Omental fat pad (tissue), 4 donors: ENCODE measurements at places on chromosomes 3 and 15. TPM values are rescaled to one million over a fixed set of nuclear protein-coding genes. Genes with fewer than 3 reads are reported as not detected.

The STAC gene
- 0.28 TPM for total RNA-seq

DNA sequence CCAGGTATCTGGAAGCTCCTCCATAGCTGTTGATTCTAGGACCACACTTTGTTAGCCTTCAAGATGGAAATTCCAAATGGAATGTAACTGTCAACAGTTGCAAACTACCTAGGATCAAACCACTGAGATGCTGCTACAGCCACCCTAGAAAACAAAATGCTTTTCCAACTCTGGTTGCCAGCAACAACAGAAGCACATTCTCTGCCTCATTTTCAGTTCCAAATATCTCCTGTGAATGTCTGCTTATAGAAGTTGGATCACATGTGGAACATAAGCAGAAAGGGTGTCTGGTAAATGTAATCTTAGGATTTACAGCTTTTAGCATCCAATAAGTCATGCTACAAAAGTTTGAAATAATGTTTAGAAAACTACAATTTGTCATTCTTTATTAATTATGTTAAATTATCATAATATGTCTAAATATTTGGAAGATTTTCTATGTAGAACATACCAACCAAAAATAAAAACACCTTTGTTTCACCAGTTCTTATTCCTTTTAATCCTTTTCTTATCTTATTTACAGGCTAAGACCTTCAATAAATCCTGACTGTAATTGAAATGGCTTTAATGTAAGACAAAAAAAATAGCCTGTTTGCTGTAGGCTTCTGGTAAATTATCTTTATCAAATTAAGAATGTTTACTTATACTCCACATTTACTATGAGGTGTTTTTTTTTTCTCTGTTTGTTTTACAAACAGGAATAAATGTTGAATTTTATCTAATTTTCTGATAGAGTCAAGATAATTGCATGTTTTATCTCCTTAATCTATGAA lies 687.1 kb downstream of the IGSF11 start:
- no peak for DNase-seq

GRCh38 chr3:161913786-161914389 lies 417.3 kb downstream of the OTOL1 start:
- no peak for DNase-seq

GRCh38 chr3:189824629-189825312 lies 193.6 kb downstream of the TP63 start:
- no peak for DNase-seq

DNA sequence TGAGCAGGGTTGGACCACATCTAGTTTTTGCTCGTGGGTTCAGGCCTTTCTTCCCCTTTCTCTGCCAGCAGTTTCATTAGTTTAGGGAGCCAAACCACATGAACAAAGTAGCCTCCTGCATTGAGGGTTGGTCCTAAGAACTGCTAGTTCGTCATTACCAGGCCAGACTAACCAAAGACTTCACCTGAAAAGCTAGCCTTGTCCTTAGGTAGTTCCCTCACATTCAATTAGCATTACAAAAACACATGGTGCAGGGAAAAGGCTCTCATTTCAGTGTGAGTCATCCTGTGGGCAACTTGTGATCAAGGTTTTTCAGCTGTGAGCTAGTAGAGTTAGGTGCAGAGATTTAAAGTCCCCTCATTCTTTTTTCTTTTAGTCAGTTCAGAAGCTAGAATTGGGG lies 279.3 kb upstream of the CTNNB1 start:
- DNase-seq = no peak

DNA sequence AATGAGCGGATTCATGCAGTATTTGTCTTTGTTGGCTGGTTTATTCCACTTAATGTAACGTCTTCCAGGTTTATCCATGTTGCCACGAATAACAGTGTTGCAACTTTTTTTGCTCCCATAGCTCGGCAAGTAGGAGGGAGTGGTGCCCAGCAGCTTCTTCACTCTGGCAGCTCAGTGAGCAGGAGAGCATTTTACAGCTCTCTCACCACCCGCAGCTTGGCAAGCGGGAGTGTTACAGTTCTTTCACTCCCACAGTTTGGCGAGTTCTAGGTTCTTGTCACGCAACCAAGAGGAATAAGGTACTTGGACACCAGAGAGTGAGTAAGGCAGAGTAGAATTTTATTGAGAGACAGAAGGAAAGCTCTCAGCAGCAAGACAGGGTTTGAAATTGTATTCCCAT lies 935.2 kb downstream of the TBL1XR1 start:
- DNase-seq = no peak

GRCh38 chr15:37368961-37369360 lies 268.6 kb upstream of the MEIS2 start:
- no peak for DNase-seq

DNA sequence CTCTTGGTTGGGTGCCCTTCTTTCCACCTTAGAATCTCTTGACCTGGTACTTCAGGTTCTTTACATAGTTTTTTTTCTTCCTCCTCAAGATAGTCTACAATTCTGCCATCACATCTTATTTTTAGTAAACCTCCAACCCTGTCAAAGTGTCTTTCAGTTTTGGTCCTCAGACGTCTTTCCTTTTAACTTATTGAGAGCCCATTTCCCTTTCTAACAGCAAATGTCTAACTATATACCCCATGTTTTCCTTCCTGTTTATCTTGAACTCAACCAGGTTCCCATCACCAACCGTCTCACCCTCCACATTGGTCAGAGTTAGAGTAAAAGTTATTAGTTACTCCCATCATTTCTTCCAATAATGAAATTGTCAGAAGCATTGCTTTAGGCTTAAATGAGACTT lies 10.4 kb downstream of the KBTBD12 start:
- DNase-seq = no peak

GRCh38 chr15:39748276-39748675 lies 34.4 kb downstream of the FSIP1 start:
- no peak for DNase-seq

DNA sequence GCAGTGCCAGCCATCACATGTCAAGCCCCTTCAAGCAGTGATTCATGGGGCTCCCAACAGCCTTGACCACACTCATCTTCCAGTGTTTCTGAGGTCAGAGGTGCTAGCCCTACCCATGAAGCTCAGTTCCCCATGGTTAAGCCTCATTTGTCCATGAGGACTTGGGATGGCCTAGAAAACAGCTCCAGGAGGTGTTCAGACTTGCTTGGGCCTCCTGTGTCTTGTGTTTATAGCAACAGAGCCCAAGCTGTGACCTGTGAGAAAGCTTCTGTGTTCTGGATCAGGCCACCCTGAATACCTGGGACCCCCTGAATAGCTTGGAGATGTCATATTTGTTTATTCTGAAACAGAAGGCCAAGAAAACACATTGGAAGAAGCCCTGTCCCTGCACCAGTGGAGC lies 36.7 kb downstream of the LARP6 start:
- DNase-seq = no peak

DNA sequence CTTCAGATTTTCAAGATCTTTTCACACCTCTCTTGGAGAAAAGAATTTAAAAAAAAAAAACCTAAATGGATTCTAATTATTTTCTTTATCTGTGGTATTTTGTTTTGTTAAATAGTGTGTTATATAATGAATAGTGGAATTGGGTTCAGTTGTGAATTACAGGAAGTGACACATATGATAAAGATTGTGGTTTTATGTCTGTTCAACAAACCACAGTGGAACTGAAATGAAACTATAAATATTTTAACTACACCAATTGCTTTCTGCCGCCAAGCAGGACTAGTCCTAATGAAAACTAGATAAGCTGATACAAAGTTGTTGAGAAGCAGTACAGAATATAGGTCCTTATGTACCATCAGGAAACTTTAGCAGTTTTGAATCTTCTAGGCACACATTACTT lies 121.6 kb downstream of the UBE2E2 start:
- no peak for DNase-seq

DNA sequence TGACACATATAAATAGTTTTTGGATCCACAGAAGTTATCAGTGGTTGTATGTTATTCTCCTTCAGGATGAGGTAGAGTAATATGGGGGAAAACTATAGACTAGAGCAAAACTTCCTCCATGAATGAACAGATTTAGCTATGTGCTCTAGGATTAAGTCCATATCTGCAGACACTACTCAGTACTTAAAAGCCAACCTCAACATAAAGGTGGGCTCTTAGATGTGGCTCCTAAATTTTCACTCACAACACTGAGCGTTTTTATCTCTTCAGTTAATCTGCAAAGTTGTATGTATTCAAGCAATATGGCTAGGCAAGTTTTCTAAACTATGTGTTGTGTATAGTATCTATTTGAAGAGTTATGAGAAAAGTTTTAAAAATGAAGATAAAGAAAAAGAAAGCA lies 147.0 kb upstream of the SLITRK3 start:
- DNase-seq = no peak

GRCh38 chr3:144852999-144853398 lies 881.4 kb downstream of the DIPK2A start:
- DNase-seq = no peak

DNA sequence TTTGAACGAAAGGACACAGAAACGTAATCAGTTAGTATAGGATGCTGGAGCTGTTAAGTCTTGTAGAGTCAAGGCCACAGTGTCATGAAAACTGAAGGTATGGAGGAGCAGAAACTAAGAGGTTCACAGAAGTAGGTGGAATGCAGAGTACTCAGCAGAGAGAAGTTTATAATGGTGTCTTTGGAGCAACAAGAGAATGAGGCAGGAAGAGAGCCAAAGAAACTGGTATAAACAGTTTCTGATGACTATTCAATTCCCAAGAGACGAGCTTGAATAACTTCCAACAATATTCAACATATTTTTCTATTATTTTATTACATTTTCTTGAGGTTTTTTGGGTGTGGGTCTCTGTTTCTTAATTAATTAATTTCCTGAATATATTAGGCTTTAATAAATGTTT lies 29.6 kb downstream of the GALK2 start:
- no peak for DNase-seq
